Kidney epithelial cell (primary cell): ENCODE measurements at places on chromosomes 7 and 10.

DNA sequence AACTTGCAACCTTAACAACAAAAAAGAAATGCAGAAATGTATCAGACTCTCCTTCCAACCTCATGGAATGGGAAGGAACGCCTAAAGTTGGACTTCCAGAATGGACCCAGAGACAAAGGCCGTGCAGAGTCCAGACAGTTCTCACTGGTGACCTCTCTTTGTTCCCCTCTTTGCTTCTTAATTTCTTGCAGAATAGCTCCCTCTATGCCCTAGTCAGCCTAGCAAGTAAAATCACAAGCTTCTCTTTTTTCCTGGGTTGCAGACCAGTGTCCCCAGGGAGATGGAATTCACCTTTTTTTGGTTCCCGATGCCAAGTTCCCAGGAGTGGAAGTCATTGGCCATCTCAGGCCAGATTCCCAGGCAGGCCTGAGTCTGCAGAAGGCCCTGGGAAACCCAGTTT, 278.0 kb downstream of the CCSER2 start:
- DNase-seq, result no peak

DNA sequence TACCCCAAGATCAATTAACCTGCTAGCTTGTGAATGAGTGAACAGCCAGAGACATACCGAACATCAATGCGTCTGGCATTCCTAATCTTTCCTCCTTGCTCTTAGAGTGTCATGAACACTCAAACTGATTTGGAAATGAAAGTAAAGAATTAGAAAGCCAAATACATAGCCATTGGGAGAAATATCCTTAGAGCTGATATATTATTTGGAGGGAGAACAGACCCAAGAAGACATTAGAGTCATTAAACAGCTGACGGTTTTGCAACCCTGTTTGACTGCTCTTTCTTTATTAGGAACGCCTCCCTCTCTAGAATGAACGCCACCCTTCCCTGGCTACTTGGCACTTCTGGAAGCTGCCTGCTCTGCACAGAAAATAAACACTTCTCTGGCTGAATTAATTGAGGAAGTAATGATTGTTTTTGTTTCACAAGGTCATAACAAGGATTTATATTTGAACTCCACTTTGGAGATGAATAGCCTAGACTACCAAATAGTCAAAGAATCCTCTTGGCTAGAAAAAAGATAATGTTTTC, 42.8 kb downstream of the CTTNBP2 start:
- no peak for DNase-seq

- no peak for DNase-seq
These were observed 11.5 kb upstream of the OGA start for GRCh38 chr10:101829561-101830315.

GRCh38 chr7:31955021-31955420, 115.2 kb downstream of the PDE1C start:
- no peak for DNase-seq

GRCh38 chr10:96138102-96138501, 8.0 kb downstream of the ZNF518A start:
- DNase-seq, result no peak

DNA sequence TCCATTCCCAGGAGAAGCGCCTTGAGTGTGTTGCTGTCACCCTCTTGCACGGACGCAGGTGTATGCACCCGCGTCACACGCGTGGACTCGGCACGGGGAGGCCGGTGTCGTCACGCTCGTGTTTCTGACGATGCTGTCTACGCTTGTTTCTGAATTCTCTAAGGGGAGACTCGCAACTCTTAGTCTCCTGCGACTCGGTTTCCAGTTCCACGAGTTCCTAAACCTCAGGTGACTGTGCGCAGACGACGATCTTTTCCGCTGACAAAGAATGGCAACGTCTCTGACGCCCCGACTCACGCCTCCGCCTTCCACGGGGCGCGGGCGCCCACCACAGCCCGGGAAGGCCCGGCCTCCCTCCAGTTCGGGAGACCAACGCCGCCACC, 579 bp downstream of the IDI1 start:
- no peak for DNase-seq

DNA sequence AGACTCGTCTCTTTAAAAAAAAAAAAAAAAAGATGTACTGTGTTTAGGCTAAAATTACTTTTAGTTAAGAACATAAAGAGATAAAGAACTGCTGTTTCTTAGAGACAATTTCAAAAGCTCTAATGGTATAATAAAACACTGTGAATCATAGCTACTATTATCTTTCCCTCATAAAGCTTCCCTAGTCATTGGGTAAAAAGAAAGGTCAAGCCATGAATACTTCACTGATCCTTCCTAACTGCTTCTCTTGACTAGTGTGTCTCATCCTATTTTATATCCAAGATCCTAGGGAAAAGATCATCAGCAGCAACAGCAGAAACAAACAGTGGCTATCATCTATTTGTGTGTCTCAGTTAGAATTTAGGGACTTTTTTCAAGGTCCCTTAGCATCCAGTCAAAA, 10.5 kb downstream of the YME1L1 start:
- no peak for DNase-seq

GRCh38 chr10:75476569-75476968, 45.1 kb downstream of the LRMDA start:
- DNase-seq, result no peak

- no peak for DNase-seq
These were observed 47.5 kb downstream of the BMPER start for GRCh38 chr7:33952824-33953223.

GRCh38 chr7:108280136-108280535, 150.0 kb upstream of the LAMB4 start:
- no peak for DNase-seq

DNA sequence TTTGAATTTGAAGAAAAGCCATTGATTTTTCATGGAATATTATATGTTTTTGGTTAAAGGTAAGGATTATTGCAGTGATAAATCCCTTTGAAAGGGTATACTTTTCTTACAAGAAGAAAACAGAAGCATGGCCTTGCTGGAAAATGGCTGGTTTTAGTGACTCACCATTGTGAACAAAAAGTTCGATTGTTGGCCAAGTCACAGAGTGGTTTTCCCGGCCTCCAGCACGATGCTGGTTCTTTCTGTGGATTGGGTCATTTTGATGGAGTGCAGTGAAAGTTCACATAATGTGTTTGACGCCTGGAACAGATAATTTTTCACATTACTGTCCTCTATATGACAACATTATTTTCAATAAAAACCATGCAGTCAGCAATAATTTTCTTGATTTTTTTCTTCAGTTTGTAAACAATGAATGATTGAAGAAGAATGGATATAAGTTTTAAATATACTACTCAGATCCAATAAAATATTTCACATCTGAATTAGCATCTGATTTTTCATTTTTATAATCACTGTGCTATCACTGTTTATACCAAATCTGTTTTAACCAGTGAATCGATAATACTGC, 60.9 kb downstream of the RBM20 start:
- no peak for DNase-seq

DNA sequence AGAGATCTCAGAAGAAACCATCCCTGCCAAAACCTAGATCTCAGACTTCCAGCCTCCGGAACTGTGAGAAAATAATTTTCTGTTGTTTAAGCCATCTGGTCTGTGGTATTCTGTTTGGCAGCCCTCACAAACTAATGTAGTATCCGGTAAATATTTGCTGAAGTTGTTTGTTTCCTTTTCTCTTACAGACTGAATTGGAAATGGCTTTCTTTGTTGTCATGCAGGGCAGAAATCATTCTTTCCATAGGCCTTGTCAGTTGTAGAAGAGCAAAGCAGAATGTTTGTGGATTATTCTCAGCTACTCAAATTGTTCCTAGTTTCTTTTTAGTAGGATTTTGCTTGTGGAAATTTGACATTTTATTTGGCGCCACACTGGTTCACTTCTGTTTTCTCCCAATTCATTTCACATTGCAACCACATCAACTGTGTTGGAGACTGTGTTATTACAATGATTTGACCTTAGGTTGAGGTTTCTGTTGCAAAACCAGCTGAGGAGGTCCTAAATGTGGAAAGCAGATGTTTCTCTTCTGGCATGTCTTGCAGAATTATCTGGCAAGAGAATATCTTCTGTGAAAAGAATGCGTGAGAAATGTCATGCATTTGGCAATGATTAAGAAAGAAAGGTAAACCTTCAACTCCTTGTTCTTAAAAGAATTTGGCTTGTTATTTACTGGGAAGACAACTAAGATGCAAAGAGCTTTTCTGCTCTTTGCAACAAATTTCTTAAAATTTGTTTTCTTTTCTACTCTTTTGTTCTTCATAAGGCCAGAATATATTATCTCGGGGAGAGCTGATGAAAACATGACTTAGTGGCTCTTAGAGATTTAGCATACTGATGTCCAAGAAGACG, 25.8 kb downstream of the ACTA2 start:
- no peak for DNase-seq

DNA sequence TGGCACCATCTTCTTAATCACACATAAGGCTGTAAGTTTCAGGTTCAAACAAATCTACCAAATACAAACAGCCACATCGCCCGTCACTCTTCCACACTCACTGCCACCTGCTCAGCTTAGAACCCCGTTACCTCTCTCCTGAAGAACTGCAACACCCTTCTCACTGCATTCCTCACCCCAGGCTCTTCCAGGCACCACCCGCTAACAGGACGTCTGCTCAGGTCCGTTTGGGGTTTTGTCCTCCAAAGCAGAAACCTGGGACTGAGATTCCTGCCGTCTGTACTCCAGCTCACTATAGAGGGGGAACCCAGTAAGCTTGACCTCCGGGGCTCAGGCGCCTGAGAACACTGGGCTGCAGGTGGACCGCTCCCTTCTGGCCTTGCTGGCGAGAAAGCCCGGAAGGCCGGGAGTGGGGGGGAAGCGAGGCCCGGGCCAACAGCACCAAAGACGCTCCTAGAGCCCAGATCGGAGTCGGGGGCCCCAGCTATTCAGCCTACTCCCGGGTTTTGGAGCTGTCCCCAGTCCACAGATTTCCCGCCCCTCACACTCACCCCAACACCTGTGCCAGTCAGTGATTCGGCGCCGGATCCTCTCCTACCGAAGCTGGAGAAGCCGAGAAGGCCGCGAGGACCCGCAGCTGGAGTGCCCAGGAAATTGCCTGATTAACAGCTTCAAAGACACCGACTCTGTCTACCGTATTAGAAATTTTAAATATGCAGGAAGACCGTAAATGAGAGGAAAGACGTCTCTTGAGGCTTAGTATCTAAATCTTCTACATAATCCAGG, at the start of gene AP3M1:
TSS of gene AP3M1 (minus strand) at position 625 of the 786 bp plus-strand sequence. CDS start 12,449 bp downstream, outside the sequence.
- DNase-seq, result no peak

DNA sequence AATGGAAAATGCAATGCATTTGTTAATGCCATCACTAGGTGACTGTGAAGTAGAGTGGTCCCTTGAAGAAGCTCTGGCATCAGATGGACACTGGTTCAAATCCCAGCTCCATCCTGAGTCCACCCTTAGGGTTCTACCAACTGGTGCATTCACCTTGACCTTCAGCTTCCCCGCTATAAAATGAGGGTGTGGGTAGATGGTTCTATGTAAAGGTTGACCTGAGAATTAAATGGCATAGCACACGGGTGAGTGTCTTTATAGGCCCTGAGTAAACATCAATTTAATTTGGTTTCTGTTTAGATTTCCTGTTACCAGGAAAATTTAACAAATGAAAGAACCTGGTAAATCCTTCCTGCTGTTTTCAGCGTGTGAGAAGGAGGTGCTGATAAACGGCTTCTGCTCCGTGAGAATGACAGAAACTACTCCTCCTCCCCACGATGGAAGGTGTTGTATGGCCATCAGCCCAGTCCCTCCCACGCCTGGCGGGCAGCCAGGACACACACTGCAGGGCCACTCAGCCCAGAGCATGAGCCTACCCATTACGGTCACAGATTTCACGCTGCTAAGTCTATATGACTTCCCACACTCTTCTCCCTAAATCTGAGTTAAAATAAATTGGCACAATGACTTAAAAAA, 210.1 kb downstream of the TNS3 start:
- peak; percentile 50 for DNase-seq

- no peak for DNase-seq
These were observed 31.9 kb downstream of the CPED1 start for GRCh38 chr7:121020249-121020988.

DNA sequence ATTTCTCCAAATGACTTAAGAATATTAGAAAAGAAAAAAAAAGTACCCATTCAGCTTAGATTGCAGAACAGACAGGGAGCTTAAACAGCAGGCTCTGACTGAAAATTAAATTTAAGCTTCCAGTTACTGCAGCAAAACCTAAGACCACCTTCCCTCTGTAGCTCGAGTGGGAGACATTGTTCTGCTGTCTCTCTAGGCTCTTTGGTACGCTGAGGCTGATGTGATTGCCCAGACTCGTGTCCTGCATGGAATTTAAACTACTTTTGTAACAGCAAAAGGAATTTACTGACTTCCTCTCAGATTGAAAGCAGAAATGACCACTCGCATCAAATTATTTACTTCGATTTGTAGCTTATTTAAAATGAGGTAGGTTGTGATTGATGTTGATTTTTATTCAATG, 124.6 kb downstream of the LRRTM3 start:
- DNase-seq, result no peak

DNA sequence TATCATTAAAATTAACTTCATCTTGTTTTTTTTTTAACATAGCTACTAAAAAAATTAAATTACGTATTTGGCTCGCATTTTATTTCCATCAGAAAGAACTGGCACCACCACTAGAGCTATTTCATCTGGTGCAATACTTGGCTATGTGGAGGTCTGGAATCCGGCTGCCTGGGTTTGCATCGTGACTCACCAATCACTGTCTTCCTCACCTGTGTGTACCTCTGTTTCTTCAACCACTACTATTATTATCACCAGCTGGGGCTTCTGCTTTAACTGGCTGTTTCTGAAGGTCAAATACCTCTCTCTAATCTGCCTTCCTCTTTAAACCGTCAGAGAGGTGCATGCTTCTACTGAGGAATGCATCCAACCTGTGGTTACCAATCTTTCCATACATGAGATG, 6.5 kb downstream of the WDR91 start:
- no peak for DNase-seq

DNA sequence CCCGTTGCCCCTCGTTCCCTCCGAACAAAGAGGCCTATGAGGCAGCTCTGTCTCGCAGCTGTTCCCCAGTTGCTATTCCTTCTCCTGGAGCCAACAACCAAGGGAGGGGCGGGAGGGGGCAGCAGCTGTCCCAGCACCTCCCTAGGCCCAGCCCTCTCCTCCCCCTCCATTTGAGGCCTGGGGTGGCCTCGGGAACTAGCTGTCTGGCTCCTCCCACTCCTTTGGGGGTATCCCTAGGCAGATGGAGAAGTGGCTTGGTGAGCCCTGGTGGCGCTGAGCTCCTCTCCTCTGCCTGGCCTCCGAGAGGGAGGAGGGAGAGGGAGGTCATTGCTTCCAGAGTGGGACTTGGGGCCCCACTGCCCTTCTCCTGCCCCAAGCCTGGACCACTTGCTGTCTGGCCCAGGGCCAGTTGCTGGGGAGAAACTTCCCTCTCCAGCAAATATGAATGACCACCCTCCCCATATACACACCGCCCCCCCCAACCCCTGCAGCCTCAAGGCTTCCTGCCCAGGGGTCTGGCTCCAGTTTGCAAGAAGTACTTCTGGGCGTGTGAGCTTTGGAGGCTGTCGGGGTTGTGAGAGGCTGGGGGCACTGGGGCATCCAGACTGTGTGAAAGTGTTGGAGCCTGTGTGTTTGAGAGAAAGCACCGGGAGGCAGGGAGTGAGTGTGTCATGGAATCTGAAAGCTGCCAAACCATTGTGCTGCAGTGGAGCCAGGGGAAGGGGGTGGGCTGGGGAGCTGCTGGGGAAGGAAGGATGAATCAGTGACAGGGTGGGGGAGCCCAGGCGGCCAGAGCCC, 3.1 kb downstream of the FLNC start:
- DNase-seq, result no peak
